ENCODE measurements at places on chromosomes 16 and 17.

- no peak for DNase-seq
Observed at GRCh38 chr16:28846933-28847273, 755 bp upstream of the TUFM start.

DNA sequence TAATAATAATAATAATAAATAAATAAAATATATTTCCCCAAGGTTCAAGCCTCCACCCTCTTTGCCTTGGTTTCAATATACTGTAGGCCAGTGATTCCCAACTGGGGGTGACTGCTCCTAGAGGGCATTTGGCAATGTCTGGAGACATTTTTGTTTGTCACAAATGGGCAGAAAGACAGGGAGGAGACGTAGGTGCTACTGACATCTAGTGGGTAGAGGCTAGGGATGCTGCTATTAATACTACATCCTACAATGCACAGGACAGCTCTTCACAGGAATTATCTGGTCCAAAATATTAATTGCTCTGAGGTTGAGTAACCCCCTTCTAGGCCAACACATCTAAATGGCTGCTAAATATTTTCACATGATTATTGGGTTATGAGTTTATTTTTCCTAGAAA, 12.8 kb upstream of the PRR14 start:
- DNase-seq = no peak

DNA sequence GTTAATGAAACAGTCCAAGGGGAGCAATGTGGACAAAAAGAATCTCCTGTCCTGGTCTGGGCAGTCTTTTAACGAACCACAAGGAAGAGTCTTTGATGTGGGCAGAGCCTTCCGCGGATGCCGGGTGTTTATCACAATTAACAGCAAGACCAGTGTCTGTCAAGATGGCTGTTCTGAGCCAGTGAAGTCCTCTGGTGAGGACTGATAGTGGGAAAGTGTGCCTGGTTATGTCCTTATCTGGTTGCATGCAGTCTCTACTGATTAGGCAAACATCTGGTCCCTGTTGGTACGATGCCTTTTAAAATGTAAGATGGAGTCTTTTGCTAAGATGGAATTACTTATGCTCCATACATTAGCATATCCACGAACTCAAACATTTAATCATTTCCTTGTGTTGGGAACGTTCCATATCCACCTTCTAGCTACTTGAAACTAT, 88.5 kb downstream of the ZNF18 start:
- DNase-seq = no peak

GRCh38 chr17:83004791-83005380, 74.5 kb upstream of the METRNL start:
- no peak for DNase-seq

DNA sequence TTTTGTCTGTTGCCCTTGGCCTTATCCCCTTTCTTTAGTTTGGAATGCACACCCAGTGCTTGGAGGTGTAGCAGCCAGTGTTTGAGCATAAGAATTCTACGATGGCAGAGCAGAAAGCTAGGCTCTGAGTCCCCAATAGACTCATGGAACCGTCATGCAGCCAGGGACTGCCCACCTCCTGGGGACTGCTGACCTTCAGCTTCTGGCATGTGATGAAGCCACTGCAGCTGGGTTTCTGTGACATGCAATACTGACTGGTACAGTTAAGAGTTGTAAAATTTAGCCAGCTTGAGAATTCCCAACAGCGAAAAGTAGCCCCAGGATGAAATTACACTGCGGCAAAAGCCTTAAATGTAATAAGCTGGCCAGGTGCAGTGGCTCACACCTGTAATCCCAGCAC, 9.0 kb upstream of the MAP3K14 start:
- no peak for DNase-seq

DNA sequence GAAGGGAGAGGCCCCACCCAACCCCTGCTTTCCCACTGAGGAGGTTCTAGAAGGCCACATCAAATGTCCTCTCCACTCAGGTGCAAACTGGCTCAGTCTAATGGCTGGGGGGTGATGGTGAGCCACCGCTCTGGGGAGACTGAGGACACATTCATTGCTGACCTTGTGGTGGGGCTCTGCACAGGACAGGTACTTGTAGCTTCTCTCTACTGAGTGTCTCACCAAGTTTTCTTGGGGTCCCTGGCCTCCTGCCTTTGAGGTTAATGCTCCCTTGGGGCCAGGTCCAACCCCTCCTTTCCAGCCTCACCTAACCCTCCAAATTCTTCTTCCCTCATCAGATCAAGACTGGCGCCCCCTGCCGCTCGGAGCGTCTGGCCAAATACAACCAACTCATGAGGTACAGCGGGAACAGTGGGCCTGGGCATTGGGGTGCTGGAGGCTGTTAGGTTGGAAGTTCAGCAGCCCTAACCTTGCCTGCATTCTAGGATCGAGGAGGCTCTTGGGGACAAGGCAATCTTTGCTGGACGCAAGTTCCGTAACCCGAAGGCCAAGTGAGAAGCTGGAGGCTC, 5.7 kb downstream of the ENO3 start:
- no peak for DNase-seq

DNA sequence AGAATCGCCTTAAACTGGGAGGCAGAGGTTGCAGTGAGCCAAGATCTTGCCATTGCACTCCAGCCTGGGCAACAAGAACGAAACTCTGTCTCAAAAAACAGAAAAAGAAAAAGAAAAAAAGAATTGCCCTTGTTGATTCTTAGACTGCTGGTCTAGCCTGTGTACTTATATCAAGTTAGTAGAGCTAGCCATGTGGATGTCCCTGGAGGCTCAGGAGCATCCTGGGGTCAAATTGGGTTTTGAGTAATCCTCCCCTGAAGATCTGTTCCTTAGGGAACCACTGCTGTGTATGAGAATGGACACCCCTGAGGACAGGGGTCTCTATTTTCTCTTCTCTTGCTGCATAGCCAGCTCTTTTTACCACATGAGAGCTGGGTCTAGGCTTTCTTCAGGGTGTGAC, 21.5 kb downstream of the SLC7A6OS start:
- no peak for DNase-seq

DNA sequence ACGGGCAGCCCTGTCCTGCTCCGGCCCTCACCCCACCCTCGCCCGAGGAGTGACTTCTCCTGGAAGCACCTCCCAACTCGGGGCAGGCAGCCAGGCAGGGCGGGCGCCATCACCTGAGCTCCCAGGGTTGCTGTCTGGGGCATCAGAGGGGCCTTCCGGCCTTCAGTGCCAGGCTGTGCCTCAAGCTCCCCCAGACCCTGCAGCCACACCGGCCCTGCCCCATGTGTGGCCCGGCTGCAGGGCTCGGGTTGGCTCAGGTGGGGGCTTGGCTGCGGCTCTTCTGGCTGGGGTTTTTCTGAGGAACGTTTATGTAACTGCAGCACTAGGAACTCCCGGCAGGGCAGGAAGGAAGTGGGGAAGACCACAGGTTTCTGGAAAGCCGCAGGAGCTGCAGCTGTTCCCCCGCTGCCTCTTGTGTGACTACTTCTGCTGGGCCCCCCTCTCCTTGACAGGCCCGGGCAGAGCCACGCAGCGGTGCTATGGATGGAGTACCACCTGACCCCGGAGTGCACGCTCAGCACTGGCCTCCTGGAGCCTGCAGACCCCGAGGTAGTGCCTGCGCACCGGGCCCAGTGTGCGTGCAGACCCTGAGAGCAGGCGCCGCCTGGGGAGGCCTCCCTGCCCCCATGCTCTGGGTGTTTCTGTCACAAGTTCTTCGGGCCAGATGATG, 45.6 kb downstream of the PRMT7 start:
- DNase-seq = peak; percentile 51

GRCh38 chr17:1294157-1294717, 14.8 kb downstream of the TRARG1 start:
- no peak for DNase-seq

DNA sequence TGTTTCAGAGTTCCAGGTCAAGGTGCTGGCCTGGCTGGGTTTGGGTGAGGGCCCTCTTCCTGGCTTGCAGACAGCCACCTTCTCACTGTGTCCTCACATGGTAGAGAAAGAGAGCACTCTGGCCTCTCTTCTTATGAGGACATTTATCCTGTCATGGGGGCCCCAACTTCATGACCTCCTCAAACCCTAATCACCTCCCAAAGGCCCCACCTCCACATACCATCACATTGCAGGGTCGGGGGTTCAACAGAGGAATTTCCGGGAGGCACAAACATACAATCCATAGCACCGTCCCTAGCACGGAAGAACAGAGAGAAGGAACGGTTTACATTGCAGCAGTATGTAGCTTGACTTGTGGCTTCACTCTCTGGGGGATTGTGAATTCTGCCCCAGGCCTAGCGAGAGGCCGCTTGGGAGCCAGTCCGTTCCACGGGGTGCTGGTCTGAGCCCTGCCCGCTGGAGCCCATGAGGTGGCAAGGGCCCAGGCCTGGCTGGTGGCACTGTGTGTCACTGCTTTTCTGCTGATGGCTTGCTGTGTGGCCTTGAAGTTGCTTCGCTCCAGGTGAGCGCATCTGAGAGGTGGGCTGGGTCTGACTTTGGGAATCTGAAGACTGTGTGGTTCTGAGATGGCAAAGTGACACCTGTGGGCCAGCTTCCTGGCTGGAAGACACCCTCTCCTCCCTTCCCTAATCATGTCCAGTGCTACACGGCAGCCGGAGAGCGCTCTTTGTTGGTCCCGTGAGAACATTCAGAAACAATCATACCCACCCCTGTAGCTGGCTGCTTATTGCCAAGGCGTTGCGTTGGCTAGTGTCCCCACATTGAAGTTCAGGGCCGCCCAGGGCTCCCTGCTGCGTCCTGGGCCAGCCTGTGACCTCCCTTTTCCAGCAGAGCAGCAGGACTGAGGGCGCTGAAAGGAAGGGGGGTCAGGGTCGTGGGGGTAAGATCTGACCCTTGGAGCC, 98.3 kb downstream of the CMIP start:
- DNase-seq = no peak

GRCh38 chr17:34692920-34693319, 113.5 kb downstream of the TMEM132E start:
- DNase-seq = no peak

GRCh38 chr17:30218799-30219198, 16.7 kb downstream of the SLC6A4 start:
- DNase-seq = no peak

DNA sequence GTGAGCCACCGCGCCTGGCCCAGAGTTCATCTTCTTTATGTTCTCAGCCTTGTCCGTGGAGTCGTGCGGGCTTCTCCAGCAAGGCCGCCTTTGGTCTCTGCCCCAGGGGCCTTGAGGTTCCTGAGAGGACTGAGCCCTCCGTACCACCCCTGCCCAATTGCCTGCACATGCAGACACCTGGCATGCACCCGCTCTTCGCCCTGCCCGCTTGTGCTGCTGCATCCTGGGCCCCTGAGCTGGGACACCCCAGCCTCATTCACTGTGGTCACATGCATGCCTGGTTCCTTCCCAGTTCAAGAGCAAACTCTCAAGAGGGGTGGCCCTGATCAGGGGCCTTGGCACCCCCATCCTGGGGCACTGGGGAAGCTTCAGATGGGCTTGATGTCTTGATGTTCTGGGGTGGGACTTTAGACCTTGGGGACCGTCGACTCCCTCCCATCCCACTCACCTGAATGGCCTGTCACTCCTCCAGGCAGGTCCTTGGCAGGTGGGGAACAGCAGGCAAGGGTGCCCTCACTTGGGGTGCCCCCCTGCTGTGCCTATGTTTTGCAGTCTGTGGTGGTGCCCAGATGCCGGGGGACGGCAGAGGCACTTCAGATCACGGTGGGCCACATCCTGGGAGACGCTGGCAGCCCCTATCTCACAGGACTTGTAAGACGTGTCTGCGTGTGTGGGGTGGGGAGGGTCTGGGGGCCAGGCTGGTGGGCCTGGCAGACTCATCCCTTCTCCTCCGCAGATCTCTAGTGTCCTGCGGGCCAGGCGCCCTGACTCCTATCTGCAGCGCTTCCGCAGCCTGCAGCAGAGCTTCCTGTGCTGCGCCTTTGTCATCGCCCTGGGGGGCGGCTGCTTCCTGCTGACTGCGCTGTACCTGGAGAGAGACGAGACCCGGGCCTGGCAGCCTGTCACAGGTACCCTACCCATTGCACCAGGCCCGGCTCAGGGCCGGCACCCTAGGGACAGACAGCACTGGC, 12.7 kb upstream of the SPNS2 start:
- no peak for DNase-seq

GRCh38 chr17:45997624-45998023, 1.4 kb upstream of the STH start:
- no peak for DNase-seq
